ENCODE measurements at places on chromosomes 1 and 21. TPM values are rescaled to one million over a fixed set of nuclear protein-coding genes. Genes with fewer than 3 reads are reported as not detected.

The TNNT2 gene
- total RNA-seq: 21.3 TPM

- no peak for DNase-seq
Observed at GRCh38 chr1:246934765-246935164, 3.0 kb upstream of the AHCTF1 start.

DNA sequence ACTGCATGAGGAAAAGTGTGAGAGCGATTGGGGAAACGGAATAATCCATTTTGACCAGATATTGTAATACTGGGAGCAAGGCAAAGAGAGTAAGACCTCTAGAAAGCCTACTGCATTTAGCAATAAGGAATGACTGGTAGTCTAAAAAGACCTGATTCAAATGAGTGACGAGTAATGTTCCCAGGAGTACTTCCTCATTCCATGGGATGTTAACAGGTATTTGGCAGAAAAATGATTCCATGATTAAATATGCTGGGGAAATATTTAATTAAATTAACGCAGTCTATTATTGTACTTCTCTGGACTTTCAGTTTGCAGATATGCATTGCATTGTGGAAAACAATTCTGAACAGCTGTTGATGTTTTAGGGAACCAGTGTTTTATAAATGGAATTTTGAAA, 105.5 kb downstream of the RPE65 start:
- DNase-seq: no peak

The HES4 gene
- total RNA-seq: 54.1 TPM

The ANXA9 gene
- total RNA-seq: 9.5 TPM

DNA sequence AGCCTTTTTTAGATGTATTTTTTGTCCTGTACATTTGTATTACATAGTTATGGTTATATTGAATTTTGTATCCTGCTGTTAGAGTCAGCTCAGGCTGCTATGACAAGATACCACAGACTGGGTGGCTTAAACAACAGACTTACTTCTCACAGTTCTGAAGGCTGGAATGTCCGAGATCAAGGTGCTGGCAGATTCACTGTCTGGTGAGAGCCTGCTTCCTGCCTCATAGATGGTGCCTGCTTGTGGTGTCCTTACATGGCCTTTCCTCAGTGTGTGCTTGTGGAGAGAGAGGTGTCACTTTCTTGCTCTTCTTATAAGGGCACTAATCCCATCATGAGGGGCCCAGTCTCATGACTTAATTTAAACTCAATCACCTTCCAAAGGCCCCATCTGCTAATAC, 23.1 kb upstream of the MYSM1 start:
- DNase-seq: no peak

The EPB41 gene
- 76.1 TPM for total RNA-seq

GRCh38 chr1:20134995-20135394, 4.1 kb upstream of the PLA2G2F start:
- DNase-seq: no peak

- no peak for DNase-seq
Observed at GRCh38 chr1:228142701-228143136, 2.6 kb downstream of the GUK1 start.

- no peak for DNase-seq
Observed at GRCh38 chr21:41170442-41170841, 2.5 kb downstream of the BACE2 start.

GRCh38 chr1:228405979-228406228, 731 bp downstream of the TRIM11 start:
- no peak for DNase-seq

DNA sequence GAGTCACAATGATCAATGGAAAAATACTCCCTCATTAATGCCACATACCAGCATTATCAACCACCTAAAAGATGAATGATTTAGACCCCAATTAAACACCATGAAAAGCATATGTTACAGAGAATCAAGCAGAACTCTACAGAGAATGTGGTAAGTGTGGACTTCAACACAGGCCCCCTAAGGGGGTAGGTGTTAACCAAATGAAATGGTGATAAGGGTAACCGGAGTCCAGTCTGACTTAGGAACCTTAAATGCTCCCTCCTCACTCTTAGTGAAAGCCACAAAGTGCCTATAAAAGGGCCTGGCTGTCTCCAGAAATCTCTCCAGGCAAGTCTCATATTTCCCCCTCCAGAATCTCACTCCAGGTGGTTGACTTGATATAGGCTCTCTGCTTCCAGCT, 149.2 kb upstream of the FOXD3 start:
- no peak for DNase-seq

GRCh38 chr1:172724765-172725613, 66.1 kb downstream of the FASLG start:
- DNase-seq: no peak

DNA sequence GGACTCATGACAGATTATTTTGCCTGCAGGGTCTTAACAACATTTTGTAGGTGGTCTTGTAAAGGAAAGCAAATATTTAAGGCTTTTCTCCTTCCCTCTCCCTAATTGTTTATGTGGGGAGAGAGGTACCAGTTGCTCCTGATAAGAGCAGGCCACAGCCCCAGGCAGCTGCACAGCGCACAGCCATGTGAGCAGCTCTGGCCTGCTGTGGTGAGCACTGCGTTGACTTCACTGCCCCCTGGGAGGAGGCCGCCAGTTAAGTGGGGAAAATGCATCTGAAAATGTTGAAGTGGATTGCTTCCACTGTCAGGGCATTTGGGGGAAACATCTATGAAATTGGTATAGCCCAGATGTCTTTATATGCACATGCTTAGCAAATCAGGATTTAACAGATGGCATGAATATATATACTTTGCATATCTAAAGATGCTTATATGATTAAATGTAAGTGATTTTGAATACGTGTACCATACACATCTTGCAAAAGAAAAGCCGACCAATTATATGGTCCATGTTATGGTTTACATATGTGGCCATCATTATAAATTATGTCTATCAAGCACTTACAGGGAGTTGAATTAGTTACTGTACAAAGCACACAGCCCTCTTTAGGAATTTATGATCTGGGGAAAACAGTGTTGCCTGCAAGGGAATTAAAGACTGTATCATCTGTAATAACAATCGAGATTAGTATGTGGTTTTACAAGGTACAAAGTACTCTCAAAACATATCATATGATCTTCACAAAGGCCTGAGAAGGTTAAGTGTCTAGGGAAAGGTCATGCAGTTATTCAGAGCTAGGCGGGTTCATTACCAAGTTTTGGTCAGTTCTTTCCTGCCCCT, 132.1 kb downstream of the RHOU start:
- DNase-seq: no peak

DNA sequence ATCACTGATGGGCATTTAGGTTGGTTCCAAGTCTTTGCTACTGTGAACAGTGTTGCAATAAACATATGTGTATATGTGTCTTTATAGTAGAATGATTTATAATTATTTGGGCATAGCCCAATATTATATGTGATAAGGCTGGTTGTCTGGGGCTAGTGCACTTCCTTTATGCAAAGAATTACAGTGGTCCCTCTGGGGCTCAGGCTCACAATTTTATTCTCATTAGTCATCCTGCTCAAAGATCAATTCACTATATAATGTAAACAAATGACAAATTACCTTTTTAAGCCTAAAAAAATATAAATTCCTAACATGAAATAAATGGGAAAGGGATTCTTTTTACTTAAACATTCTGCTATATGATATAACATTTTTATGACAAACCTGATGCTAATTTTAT, 5.0 kb downstream of the PLPPR4 start:
- no peak for DNase-seq

The ARHGEF16 gene
- 28.9 TPM for total RNA-seq

The RNU1-3 gene
- 2,993 TPM for total RNA-seq

The HEYL gene
- total RNA-seq: 4.3 TPM

- peak; percentile 91 for DNase-seq
Observed at GRCh38 chr1:180502361-180503279, at the start of gene ACBD6. TSS of gene ACBD6 (minus strand) at chr1:180502577. CDS start at chr1:180502266, 311 bp downstream.

The KMO gene
- total RNA-seq: 1.1 TPM

The SPRR2E gene
- total RNA-seq: not detected

The L1TD1 gene
- total RNA-seq: 6.2 TPM

GRCh38 chr1:241924080-241924808, 33.3 kb upstream of the BECN2 start:
- DNase-seq: no peak

DNA sequence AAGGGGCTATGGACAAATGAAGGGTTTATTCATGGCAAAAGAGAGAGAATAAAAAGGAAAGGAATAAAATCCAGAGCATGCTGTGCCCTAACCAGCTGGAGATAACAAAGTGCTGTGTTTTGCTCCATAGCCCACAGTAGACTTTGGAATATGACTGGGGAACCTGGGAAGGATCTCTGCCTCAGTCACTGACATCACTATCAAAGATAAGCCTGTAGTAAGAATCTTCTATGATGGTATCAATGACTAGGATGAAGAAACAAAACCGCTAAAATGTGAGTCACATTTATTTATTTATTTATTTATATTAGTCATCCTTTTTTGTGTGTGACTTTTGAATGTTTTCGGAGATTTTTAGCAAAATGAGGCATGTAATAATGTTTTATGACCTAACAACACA, 56.3 kb downstream of the NVL start:
- DNase-seq: no peak

The TMEM183A gene
- total RNA-seq: 75.8 TPM

- DNase-seq: no peak
Observed at GRCh38 chr1:171084091-171084490, 6.6 kb upstream of the FMO3 start.

DNA sequence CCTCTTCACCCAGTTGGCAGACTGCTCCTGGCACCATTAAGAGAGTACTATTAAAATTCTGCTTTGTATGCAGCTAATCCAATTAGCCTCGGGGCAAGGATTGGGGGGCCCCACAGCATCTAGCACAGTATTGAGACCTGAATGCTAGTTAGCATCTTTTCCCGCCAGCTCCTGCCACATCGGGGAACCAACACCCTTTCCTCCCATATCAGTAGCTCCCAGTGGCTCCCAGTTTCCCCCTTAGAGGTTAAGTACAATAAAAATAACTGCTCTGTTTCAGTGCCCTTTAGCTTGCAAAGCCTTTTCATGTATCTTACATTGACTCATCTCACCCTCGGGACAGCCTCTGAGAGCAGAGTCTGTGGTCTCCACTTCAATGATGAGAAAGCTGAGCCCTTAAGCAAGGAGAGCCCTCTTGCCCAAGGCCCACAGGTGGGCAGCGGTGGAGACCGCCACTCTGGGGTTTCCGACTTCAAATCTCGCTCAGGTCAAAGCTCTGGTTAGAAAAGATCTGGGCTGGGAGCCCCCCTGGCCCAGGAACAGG, 4.2 kb upstream of the PMVK start:
- DNase-seq: no peak

- DNase-seq: no peak
Observed at GRCh38 chr1:66433611-66434010, 100.3 kb upstream of the SGIP1 start.

DNA sequence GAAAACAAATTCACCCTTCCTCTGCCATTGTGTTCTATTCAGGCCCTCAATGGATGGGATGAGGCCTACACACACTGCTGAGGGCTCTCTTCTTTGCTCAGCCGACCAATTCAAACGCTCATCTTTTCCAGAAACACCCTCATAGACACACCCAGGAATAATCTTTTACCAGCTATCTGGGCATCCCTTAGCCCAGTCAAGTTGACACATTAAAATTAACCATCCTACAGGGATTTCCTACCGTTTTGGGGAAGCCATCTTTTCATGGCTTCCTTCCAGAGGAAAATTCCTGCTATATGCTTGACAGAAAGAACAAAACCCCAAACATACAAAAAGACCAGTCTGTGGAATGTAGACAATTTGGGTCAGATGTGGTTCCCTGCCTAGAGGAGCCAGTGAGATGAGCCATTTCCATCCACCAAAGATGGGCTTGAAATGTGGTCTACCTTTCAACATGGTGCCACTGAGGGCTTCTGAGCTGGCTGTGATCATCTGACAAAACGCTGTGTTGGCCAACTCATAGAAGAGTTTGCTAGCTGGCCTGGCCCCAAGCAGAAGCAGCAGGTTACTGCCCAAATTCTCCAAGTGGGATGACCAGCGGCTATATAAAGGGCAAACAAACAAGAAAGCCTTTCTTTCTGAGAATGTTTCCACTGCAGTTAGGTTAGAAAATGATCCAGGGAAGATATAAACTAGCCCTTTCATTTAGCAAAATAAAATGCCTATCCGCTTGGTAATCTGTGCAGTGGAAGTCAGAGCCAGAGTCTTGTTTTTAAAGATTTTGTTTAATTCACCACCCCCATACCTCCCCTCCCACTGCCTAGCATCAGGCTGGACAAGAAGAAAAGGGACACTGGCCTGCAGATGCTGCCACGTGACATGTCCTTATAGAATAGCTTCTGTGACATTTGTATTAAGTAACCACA, 69.1 kb upstream of the MRPS6 start:
- DNase-seq: no peak

- peak; percentile 29 for DNase-seq
Observed at GRCh38 chr1:19006000-19006399, 49.5 kb upstream of the IFFO2 start.

The ITLN2 gene
- total RNA-seq: 0.99 TPM

DNA sequence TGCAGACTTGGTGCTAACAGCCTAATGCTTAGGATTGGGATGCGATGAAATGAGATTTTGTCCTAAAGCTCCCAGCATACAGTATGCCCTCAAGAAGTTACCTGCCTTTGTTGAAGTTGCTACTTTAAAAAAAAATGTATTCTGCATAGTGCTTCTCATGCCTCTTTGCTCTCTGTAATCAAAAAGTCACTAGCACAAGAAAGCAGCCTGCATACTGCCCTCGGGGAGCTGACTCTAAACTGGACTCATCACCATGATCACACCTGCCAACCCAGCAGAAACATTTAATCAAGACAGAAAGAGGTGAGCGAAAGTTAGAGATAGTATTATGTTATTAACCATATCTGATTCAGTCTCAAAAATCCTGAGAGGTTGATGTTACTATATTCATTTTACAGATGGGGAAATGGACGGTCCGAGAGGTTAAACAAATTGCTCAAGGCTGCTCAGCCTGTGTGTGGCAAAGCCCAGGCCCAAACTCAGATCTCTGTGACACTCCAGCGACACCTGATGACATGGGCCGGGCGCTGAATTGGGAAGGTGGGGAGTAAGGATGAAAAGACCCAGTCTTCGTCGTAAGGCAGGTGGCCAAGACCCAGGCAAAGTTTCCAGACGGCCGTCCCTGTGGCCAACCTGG, 1.1 kb downstream of the BATF3 start:
- peak; percentile 27 for DNase-seq

The C1orf35 gene
- 16.9 TPM for total RNA-seq

GRCh38 chr21:35257413-35257812, 208.3 kb upstream of the RUNX1 start:
- DNase-seq: no peak

The SHISA4 gene
- 5.0 TPM for total RNA-seq

The ANKRD35 gene
- total RNA-seq: 0.56 TPM

All from type B pancreatic cell (in vitro differentiated cells).